ENCODE measurements at places on chromosomes 2 and 18.
A peak's percentile ranks its signal among the peaks of the same experiment; 100 is the strongest.

- DNase-seq = no peak
Observed at GRCh38 chr2:152466980-152467676, 132.2 kb downstream of the FMNL2 start.

DNA sequence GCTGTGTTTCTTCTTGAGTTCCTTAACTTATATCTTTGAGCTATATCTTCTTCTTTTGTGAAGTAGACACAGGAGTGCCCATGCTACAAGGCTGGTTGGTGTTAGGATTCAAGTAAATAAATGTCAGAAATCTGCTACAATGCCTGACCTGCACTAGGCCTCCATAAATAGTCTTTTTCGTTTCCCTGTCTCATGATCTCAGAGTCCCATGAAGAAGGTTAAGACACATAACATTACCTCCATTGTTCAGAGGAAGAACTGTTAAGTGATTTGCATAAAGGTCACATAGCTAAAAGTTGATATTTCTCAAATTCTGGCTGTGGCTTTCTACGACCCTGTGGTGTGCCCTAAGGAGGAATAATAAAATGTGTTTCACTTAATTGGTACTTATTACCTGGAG is 228.4 kb downstream of the KCNS3 start:
- no peak for DNase-seq

DNA sequence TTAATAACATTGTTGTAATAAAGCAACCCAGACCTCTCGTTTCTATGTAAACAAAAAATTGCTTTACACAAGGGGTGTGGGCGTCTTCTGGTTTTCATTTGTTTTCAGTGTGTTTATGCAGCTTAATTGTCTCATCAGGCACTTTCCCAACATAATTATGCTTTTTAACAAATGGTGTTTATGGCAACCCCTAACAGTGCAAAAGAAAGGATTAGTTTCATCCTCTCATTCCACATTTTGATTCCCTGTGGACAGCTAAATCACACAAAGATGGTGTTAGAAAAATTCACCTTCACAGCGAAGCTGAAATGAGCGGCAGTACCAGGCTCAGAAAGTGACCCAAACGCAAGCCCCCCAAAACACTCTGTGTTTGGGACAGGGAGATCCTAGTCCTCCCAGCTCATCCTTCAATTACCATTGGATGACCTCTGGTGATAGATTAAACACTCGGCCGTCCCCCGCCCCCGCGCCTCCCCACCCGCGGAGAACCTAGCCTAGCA is 724 bp downstream of the FTCDNL1 start:
- DNase-seq = no peak

GRCh38 chr18:28458751-28459150 is 281.8 kb upstream of the CDH2 start:
- no peak for DNase-seq

- DNase-seq = no peak
Observed at GRCh38 chr2:140577453-140577852, 1553.4 kb downstream of the LRP1B start.

- DNase-seq = no peak
Observed at GRCh38 chr2:165064743-165065142, 109.4 kb upstream of the SLC38A11 start.

DNA sequence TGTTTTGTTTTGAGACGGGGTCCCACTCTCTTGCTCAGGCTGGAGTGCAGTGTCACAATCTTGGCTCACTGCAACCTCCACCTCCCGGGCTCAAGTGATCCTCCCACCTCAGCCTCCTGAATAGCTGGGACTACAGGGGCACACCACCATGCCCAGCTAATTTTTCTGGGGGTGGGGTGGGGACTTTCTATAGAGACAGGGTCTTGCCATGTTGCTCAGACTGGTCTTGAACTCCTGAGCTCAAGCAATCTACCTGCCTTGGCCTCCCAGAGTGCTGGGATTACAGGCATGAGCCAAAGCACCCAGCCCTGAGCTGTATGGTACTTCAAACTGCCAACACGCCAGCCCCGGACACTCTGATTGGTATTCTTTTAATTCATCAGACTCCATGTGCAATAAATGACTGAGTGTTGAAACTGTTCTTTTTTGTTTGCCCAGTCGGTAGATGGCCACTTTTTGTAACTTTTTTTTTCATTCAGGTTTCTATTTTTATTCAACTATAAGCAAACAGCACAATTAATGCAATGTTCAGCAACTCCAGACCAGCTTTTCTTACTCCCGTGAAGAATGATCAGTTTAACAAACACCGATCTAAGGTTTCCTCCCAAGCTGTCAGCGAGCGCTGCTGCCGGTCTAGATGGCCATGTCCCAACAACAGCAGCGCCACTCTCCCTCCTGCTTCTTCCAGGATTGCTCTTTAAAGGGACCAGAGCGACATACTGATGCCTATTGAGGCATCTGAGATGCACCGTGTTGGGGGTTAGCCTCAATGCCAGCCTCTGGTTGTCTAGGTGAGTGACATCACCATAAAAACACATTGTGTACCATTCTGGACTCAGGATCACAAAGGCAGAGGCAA is 12.5 kb upstream of the TGOLN2 start:
- DNase-seq = peak; percentile 29

DNA sequence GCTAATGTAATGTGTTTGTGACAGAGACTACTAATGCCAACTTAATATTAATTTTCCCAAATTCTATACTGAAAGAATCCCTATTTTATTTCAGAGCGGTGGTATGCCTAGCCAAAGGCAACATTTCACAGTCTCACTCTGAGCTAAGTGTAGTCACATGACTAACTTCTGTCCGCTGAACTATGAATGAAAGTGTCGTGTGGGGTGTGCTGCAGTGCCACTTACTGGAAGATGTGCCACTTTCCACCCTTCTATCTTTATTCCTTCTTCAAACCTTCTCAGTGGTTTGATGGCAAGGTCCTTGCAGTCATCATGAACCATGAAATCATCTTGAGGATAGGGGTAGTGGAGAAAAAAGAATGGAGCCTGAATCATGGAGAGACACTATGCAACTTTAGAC is 47.3 kb upstream of the C1D start:
- no peak for DNase-seq
